ENCODE measurements at places on chromosomes 2 and 18.

GRCh38 chr2:200258881-200259576 is 47.5 kb upstream of the SPATS2L start:
- no peak for DNase-seq

DNA sequence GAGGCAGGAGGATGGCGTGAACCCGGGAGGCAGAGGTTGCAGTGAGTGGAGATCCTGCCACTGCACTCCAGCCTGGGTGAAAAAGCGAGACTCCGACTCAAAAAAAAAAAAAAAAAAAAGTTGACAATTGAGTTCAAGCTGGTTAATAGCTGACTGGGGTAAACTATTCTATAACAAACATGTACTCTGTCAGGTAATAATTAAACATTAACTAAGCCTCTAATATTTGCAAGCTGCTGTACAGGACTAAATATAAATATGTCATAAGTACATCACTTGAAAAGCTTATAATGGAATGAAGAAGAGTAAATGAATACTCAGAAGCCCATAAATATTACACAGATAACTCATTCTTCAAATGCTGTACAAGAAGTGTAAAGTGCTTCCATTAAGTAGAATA is 190.4 kb upstream of the CRIM1 start:
- no peak for DNase-seq

- no peak for DNase-seq
These were observed 4.4 kb downstream of the XRCC5 start for GRCh38 chr2:216113572-216113971.

DNA sequence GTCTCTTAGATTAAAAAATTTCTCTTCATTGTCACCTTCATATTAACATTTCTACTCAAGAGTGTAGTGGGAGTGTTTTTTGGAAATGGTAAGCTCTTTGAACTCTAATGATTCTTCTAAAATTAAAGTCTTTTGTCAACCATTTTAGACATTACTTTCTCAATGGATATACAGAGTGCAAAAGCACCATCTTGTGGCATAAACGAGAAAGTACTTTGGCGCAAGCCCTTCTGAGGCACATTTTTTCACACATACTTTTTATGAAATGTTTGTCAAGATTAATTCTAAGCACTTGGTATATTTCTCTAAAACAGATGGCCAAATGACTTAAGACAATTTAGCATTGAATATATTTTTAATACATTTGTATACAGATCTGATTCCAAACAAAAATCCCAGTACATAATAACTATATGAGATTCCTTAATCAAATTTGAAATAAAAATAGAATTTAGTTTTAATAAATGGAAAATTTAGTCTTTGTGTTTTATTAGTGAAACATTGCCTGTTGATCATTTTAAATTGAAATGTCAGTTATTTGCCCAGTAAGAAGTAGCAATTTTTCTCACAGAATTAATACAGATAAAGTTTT is 63.3 kb upstream of the GALNT5 start:
- DNase-seq, result no peak

GRCh38 chr2:24317491-24317920 is 42.8 kb downstream of the ITSN2 start:
- no peak for DNase-seq

DNA sequence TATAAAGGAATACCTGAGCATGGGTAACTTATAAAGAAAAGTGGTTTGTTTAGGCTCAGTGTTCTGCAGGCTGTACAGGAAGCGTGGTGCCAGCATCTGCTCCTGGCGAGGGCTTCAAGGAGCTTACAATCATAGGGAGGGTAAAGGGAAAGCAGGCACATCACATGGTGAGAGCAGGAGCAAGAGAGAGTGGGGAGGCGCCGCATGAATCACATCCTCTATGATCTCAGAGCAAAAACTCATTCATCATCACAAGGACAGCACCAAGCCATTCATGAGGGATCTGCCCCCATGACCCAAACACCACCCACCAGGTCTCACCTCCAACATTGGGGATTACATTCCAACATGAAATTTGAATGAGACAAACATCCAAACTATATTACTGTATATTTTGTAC is 32.5 kb downstream of the R3HDM1 start:
- no peak for DNase-seq

DNA sequence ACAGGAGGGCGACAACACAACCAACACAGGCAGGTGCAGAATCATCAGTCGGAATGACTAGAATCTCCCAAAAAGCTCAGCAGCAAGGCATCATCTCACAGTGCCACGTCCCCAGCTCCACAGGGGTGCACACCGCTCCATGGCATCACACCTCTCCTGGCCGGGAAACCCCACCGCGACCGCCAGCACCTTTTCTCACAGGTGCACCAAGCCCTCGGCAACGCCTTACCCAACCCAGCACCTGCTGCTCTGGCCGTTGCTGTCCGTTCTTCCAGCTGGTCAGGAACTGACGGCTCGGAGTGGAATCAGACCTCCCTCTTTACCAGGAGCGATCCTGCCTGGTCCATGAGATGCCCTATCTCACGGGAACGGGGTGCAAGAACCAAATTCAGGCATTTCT is 61.3 kb downstream of the ZNF516 start:
- DNase-seq, result no peak

- no peak for DNase-seq
These were observed 208.4 kb downstream of the SETBP1 start for GRCh38 chr18:44889111-44889510.

- no peak for DNase-seq
These were observed 1.1 kb upstream of the TACR1 start for GRCh38 chr2:75200140-75201096.

DNA sequence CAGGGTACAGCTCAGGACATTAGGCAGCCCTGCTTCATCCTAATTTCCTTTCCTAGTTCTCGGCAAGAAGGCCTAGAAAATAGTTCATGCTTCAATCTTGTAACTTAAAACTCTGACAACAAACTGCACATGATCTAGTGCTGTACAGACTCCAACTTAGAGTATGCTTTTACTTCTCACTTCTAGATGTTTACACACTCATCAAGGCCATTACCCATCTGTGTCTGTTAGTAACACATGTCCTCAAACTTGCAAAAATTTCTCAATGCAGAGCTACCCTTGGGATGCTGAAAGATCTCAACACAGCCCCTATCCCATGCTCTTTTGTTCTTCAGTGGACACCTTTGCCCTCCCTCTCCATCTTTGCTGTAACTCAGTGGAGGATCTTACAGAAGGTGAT is 252.0 kb downstream of the OSR1 start:
- DNase-seq, result no peak

DNA sequence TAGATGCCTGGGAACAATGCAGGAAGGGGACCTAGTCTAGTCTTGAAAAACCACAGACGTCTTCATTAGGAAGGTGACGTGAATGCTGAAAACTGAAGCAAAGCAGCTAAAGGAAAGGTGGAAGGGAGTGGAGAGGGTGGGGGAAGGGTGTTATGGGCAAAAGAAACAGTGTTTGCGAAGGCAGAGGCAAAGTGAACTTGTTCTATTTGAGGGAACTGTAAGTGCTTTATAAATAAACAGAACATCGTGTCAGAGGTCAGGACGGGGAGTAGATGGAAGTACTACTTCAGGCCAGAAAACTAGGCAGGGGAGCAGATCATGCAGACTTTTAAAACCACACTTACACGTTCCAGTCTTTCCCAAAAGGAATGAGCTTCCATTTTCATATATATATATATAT is 57.8 kb downstream of the FASTKD2 start:
- no peak for DNase-seq

DNA sequence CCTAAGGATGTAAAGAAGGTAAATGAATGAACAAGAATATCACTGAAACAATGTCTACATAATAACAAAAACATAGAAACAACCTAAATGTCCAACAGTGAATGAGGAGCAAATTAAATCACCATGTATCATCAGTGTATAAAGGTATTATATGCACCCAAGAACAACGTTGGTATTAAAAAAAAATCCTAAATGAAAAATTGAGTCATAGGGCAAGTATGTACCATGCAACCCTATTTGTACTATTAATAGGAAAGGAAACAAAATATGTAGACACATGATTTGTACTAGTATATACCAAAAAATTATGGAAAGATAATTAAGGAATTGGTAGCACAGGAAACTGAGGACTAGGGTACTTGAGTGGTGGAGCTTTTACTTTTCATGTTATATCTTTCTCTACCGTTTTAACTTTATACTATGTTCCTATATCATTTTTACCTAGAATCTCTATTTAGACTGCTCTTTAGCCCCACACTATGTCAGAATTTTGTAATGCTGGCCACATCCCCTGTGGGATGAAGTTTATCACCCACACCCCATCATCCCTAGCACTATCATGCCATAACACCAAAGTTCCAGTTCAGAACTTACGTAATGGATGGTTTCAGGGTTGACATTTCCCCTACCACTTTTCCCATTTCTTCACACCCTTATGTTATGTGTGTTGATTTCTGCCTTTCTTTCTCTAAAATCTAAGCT is 25.6 kb downstream of the IKZF2 start:
- DNase-seq, result no peak

DNA sequence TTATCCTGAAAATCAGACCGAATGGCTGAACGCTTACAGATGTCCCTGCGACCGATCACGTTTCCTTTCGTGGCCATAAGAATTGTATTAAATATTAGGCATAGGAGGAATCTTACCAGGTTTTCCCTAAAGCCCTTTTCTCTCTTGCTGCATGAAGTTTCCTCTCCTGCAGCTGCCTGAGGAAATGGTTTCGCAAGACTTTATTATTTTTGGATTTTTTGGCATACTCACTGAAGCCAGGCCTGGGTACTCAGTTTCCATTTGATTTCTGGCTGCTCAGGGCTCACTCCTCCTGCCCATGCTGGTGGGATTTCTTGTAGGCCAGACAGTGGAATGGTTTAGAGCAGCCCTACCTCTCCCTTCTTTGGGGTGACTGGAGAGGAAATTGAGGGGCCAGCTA is 114.0 kb downstream of the KLHL29 start:
- DNase-seq, result no peak

GRCh38 chr2:176063958-176064357 is 19.8 kb downstream of the EVX2 start:
- no peak for DNase-seq

GRCh38 chr18:35045121-35045520 is 3.9 kb downstream of the MAPRE2 start:
- DNase-seq, result peak; percentile 52

DNA sequence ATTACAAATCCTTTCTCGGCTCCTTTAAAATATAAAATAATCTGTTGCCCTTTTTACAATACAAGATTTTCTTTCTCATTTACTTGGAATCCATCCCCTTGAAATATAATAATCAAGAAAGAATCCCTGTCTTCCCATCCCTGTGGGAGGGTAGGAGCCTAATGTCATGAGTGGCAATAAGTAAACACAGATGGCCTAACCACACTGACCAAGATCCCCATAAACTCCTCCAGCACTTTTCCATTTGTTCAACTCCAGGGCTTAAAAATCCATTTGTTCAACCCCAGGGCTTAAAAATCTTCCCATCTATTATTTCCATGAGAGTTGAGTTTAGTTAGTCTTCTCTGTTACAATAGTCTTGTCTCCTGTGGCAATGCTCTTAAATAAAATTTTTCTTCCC is 297.6 kb downstream of the CDH7 start:
- no peak for DNase-seq

DNA sequence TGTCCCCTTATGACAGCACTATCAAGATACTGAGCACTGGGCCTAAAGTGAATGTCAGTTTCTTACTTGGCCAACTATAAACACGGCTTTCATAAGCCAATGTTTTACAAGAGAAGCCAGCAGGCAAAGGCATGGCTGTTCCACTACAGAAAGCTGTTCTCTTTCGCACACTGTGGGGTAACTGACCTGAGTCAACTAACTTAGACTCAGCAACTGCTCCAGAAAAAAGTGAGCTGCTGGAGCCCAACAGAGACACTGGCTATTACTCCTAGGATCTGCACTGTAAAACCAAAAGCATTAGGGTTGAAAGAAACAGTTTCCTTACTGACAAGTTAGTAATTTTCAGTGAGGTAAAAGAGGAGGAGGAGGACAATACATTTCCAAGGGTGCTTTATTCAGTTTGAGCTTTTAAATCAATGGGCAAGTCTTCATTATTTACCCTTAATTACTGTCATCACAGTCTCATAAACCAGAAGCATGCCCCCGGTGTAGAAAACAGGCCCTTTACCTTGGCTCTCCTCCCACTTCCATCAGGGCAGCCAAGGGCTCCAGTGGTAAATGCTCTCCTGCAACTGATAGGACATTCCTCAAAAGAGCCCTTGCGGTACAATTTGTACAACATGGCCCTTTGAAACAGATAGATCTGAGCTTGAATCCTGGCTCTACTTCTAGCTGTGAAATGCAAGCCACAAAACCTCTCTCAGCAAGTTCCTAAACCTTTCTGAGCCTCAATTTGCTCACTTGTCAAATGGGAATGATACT is 275.7 kb downstream of the PDE11A start:
- no peak for DNase-seq

DNA sequence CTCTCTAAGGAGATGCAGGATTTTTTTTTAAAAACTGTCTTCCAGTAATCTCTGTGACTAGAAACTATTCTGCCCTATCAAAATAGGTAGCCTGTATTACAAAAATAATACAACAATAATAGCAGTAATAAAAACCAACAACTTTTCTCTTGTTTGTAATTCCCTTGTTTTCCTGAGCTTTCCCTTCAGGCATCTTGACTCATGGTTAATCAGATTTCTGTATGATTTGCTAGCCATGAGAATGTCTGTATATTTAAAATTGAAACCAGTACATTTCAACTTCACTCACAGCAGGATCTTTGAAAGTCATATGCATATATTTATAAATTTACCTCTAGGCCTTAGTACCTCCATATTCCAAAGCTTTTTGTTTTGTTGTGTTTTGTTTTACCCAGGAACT is 38.2 kb downstream of the SLC4A10 start:
- no peak for DNase-seq

DNA sequence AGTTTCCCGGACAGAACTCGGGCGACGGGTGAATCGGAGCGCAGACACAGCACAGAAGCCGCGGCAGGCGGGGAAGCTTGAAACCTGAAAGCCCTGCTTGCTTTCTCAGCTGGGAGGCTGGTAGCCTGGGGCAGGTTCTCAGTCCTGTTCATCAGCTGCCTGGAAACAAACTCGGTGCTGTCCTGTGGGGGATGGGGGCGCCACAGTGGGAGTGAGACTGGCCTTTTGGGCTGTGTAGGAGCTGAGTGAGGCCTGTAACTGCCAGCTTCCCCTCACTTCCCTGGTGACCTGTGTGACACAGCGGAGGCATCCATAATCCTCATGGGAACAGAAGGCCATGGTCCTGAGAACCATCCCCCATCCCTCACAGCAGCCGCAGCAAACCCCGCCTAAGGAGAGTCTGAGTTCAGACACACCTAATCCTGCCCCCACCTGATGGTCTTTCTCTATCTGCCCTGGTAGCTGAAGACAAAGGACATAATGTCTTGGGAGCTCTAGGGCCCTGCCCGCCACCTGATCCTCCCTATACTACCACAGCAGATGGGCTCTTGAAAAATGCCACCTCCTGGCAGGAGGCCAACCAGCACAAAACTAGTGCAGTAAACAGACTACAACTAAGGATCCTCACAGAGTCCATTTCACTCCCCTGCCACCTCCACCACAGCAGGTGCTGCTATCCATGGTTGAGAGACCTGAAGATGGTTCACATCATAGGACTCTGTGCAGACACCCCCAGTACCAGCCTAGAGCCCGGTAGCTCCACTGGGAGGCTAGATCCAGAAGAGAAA is 52.7 kb upstream of the LDLRAD4 start:
- no peak for DNase-seq
